ENCODE measurements at places on chromosomes 1 and 21.

DNA sequence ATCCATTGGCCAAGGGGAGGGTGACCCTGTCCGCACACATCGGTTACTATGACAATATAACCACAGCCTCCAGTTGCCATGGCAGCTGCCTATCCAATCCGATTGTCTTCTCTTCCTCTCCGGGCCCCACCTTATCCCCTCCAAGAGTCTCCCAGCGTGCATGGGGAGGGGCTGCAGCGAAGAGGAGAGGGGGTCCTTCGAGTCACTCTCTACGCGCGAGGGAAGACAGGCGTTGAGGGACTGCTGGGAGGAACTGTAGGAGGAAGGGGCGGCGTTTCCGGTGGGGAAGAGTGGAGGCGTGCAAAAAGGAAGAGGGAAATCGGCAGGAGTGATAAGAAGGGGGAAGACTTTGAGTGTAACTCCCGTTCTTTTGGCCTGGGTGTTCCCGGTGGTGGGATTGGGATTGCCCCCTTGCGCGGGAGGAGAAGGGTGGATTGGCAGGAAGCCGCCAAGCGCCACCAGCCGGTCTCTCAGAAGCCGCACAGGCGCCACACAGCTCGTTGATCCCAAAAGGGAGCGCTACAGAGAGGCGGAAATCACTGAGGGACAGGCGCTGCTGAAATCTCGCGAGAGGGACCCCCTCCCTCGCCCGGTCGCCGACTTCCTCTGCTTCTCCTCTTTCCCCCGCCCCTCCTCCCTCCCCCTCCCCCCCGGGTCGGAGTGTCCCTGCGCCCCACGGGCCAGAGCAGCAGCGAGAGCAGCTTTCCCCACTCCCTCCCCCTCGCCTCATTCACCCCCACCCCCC lies 384 bp upstream of the SMG7 start:
- DNase-seq: peak; percentile 98

DNA sequence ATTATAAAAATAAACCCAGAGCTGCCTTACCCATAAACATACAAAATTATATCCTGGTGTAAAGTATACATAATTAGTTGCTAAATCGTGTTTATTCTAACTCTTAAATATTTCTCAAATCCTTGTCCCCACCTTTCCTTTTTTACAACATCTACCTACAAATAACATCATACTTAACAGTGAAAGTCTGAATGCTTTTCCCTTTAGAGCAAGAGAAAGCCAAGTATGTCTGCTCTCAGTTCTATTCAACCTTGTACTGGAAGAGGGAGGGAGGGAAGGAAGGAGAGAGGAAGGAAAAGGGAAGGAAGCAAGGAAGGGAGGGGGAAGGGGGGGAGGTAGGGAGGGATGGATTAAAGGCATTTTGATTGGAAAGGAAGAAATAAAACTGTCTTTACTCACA lies 14.6 kb downstream of the DOCK7 start:
- DNase-seq: no peak

GRCh38 chr1:57238233-57238781 lies 185.6 kb downstream of the DAB1 start:
- DNase-seq: no peak

GRCh38 chr1:180923021-180923841 lies 10.5 kb downstream of the KIAA1614 start:
- DNase-seq: peak; percentile 71

GRCh38 chr1:2635361-2636010 lies 2.7 kb upstream of the MMEL1 start:
- no peak for DNase-seq

DNA sequence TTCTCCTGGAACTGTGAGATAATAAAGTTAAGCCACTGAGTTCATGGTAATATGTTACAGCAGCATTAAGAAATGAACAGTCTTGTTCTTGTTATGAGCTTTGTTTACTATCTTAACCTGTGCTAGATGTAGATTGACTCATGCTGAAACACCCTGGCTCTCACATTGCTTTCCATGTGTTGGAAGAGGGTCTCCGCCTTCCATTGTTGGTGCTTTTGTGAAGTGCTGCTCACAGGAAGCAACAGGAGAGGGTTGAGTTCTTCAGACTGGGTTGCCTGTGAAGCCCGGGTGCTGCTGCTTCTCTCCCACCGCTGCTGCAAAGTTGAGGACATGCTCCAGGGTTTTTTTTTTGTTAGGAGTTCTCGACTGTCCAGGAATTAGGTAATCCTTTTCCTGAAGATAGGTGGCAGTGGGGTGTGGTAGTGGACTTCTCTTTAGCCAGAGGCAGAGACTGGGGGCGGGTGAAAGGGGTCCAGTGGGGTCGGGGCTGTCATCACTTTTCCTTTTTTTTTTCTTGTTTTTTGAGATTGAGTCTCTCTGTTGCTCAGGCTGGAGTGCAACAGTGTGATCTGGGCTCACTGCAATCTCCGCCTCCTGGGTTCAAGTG lies 28.7 kb upstream of the HMGN1 start:
- no peak for DNase-seq

DNA sequence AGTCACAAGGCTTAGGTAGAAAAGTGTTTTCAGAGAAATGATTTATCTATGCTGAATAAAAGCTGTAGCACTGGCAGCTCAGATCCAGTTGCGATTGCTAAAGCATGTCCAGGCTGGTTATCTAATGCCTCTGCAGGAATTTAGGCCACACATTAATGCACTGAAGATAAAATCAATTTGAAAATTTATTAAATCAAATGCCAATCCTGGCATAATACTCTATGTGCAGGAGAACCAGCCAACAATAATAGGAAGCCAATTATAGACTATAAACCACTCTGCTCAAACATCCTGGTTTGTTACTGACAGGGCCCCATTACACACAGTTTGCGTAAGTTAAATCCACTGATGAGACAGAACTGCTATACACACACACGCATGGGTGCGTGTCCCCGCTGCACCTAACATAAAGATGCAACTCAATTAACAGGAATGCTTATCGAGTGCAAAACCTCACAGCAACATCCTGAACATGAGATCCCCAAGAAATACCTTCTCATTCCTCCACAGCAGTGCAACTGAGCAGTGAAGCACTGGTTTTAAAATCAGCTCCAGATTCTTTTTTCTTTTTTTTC lies 40.6 kb downstream of the PTP4A2 start:
- peak; percentile 27 for DNase-seq

- no peak for DNase-seq
These were observed 23.7 kb upstream of the HFM1 start for GRCh38 chr1:91428182-91428798.

DNA sequence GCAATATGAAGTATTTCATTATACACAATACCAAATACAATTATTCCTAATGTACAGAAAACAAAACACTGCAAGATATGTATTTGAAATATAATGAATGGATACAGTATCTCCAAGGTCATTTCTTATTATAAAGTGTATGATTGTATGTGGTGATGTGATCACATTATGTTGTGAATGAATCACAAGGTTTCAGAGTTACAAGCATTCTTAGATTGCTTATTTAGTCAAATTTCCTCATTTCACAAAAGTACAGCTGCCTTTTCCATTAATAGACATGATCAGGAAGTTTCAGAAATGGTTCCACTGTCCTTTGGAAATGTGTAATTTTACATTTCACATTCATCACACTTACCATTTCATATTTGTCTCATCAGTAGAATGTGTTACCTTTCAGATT lies 28.3 kb upstream of the NEK7 start:
- peak; percentile 49 for DNase-seq

- DNase-seq: no peak
These were observed 2.6 kb upstream of the SPTA1 start for GRCh38 chr1:158689110-158689509.

- DNase-seq: peak; percentile 43
These were observed 39.7 kb downstream of the UBE2U start for GRCh38 chr1:64242895-64243756.

- DNase-seq: no peak
These were observed 593 bp downstream of the ST6GALNAC3 start for GRCh38 chr1:76075188-76075489.

DNA sequence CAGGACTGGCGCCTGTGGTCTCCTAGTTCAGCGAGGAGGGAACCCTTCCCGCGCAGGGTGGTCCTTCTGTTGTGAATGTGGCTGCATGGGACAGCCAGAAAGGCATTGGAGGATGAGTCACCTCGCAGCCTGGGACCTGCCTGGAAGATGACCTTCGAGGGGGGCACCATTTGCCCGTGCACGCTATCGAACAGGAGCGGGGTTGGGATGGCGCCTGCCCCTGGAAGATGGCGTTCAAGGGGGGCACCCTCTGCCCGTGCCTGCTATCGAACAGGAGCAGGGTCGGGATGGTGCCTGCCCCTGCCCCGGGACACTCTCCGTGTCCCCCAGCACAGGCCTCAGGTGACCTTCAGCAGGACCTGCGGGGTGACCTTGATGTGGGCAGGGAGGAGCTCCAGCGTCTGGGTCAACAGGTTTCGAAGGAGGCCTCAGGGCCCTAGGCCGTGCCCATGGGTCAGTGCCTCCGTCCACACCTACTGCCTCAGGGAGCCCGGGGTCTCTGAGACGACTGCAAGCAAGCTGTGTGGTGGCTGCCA lies 1.7 kb upstream of the ACTRT2 start:
- DNase-seq: no peak

DNA sequence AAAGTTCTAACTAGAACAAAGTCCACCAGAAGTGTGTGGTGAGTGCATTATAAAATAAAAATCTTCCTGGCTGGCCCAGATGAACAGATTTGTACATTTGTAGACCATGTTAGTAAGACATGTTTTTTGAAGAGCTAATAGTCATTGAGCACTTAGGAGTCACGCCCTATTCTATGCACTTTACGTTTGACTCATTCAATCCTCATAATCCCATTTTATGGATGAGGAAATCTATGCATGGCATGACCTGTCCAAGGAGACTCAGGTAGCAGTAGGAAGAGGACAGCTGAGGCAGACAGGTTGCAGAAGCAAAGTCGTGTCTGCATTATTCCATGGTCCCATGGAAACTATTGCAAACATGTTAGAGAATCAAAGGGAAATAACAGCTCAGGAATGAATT lies 30.3 kb upstream of the LPAR3 start:
- no peak for DNase-seq

DNA sequence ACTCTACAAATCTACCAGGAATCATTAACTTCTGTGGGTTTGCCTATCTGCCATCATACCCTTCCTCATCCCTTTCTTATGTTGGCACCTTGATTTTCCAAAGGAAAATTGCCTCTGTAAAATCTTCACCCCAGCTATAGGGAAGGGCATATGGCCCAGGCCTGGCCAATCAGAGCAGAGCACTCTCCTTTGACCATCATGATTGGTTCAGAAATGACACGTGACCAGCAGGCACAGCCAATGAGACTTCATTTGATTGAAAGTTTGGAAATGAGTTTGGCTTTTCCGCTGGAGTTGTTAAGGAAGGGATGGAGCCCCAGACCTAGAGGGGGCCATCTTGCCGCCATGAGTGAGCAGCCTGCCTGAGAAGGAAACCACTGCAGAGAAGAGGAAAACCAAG lies 35.1 kb upstream of the IFFO2 start:
- no peak for DNase-seq

DNA sequence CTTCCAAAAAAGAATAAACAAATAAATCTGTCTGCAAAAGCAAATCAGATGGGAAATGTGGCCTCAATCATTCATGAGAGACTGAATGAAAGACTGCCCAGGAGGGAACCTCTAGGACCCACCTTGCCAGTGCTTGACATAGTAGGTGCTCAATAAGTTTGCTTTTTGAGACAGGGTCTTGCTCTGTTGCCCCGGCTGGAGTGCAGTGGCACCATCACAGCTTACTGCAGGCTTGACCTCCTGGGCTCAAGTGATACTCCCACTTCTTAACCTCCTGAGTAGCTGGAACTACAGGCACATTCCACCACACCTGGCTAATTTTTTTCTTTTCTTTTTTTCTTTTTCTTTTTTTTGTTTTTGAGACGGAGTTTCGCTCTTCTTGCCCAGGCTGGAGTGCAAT lies 40.3 kb upstream of the CCSAP start:
- DNase-seq: no peak

GRCh38 chr1:66210635-66211244 lies 323.2 kb upstream of the SGIP1 start:
- DNase-seq: no peak

GRCh38 chr1:85277802-85278201 lies 1.4 kb upstream of the BCL10 start:
- no peak for DNase-seq

- DNase-seq: no peak
These were observed 16.2 kb upstream of the ACTN2 start for GRCh38 chr1:236670060-236670459.

DNA sequence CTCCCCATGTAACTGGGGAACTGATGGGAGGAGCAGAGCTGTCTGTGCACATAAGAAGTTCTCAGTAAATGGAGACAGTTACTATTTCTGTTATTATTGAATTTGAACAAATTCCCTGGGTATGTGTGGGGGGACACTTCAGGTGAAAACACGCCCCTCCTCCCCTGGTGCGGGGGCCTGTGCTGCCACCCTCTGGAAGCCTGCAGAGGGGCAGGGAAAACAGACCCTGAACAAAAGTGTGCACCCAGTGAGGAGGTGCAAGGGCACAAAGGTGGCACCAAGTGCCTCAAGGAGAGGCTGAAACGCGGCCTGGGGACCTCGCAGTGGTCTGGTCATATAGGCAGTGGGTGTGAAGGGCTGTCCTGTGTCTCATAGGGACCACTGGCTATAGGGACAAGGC lies 18.2 kb upstream of the NADK start:
- DNase-seq: no peak

- DNase-seq: no peak
These were observed 11.2 kb downstream of the DDAH1 start for GRCh38 chr1:85453640-85454194.

DNA sequence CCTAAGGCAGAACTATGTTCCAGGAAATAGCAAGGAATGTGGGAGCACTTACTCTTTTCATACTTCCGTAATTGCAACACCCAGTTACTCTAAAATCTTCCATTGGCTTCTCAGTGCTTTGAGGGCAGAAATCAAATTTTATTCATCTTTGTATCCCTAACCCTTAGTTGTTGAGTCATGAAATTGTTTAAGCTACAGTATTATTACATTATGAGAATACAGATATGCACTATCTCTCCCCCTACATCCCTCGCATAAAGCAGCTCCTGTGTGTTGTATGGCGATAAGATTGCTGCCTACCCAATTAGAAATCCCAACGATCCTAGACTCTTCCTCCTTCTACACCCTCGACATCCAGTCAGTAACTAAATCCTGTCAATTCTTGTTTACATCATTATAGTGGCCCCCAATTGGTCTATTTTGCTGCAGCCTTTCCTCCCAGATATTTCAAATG lies 2.6 kb downstream of the AIDA start:
- DNase-seq: peak; percentile 28

DNA sequence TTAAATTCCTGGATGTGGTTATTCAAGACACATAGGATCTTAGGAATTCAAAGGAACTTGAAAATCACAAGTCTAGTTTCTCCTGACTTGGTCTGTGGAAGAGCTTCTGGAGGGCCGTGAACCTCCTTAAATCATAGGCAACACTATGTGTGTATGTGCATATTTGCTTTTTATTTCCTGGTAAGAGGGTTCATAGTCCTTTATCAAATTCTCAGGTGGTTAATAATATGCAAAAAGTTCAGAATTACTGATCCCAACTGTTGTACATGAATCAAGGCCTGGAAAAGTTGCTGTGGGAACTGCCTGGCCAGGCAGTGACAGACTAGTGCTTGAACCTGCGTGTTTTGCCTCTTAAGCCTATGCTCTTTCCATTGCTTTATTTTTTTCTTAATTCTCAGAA lies 12.9 kb downstream of the MTR start:
- peak; percentile 18 for DNase-seq

- DNase-seq: no peak
These were observed 65.4 kb downstream of the TIAM1 start for GRCh38 chr21:31278511-31279130.

- peak; percentile 70 for DNase-seq
These were observed 33.5 kb upstream of the AKT3 start for GRCh38 chr1:243883551-243883950.

GRCh38 chr21:46551636-46552241 lies 53.1 kb downstream of the S100B start:
- DNase-seq: no peak
